ENCODE measurements at places on chromosomes 1 and 21.

GRCh38 chr1:167401260-167401873, 117.0 kb downstream of the CD247 start:
- peak; percentile 23 for DNase-seq

DNA sequence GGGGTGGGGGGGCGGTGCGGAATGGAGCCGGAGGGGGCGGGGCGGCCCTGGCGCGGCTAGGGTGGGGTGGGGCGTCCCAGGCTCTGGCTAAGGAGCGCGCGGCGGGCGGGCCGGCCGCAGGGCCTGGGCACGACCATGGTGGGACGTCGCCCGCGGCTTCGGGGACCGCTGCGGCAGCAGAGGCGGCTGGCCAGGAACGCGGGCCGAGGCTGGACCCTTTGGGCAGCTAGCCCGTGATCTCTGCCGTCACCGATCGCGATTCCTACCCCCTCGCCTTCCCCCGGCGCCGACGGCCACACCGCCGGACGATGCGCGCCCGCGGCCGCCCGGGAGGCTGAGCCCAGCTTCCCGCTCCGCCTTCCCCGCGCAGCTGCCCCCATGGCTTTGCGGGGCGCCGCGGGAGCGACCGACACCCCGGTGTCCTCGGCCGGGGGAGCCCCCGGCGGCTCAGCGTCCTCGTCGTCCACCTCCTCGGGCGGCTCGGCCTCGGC, at the start of gene MAP3K21:
Gene MAP3K21 (plus strand): TSS at position 74 of the 491 bp plus-strand sequence. CDS start 305 bp downstream, at position 379.
- DNase-seq: peak; percentile 1

- DNase-seq: no peak
Measured at GRCh38 chr1:23936481-23937176, 23.0 kb upstream of the PNRC2 start.

DNA sequence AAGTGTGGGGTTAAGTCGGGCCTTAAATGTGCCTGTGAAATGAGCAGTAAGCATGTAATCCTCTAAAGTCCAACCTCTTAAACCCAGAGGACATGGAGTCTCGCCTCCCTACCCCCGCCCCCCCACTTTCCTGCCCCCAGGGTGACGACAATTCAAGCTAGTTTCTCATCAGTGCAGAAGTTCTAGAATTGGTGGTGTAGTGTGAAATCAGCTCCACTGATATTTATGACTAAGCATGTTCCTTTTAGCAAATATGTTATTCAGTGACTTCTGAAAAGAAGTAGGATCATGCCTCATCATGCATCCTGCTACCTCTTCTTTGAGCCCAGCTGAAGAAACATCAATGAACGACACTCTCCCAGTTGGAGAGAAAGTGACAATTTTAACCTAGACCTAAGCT, 2.6 kb upstream of the ABCB10 start:
- no peak for DNase-seq

GRCh38 chr1:244046907-244047611, 4.0 kb upstream of the ZBTB18 start:
- DNase-seq: no peak

DNA sequence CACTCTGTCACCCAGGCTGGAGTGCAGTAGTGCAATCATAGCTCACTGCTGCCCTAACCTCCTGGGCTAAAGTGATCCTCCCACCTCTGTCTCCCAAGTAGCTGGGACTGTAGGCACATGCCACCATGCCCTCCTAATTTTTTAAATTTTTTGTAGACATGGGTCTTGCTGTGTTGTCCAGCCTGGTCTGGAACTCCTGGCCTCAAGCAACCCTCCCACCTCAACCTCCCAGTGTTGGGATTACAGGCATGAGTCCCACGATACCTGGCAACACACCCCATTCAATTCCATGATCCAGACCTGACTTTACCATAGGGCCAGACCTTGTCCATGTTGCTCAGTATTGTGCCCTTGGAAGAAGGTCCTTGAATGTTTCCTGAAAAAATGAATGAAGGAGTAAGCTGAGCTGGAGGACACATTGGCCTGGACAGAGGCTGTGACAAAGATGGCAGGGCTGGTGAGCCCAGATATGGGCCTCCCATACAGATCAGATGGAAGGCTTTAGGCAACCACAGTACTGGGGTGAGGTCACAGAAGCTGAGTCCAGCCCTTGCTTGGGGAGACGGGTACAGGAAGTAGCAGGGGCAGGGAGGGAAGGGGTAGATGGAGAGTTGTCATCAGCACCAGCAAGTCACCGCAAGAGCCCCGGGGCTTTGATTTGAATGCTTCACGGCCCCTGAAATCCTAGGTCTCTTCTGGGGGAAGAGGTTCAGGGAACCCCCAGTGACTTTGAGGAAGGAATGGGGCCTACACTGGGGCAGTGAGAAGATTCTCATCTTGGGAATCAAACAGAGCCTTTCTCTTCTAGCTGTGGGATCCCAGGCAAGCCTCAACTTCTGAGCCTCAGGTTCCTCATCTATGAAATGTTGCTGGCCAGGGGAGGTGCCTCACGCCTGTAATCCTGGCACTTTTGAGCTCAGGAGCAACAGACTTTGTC, 40.1 kb upstream of the DMBX1 start:
- no peak for DNase-seq

- no peak for DNase-seq
Measured at GRCh38 chr1:36160388-36160948, 4.5 kb downstream of the MAP7D1 start.

DNA sequence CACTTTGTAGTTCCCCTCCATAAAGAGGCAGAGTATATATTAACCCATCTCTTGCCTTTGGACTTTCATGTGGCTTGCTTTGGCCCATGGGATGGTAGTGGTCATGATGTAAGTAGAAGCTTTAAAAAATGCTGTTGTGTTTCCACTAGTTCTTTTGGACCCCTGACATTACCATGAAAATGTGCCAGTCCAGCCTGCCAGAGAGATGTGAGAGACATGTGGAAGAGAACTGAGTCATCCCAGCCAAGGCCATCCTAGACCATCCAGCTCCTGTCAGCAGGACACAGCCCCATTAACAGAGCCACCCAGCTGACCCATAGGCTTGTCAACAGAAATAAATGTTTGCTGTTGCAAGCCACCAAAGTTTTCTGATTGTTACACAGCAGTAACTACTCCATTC, 3.9 kb upstream of the CD101 start:
- DNase-seq: no peak

GRCh38 chr1:163361123-163361934, 39.6 kb downstream of the NUF2 start:
- DNase-seq: no peak

GRCh38 chr1:246798606-246799496, 74.6 kb downstream of the SCCPDH start:
- DNase-seq: no peak

DNA sequence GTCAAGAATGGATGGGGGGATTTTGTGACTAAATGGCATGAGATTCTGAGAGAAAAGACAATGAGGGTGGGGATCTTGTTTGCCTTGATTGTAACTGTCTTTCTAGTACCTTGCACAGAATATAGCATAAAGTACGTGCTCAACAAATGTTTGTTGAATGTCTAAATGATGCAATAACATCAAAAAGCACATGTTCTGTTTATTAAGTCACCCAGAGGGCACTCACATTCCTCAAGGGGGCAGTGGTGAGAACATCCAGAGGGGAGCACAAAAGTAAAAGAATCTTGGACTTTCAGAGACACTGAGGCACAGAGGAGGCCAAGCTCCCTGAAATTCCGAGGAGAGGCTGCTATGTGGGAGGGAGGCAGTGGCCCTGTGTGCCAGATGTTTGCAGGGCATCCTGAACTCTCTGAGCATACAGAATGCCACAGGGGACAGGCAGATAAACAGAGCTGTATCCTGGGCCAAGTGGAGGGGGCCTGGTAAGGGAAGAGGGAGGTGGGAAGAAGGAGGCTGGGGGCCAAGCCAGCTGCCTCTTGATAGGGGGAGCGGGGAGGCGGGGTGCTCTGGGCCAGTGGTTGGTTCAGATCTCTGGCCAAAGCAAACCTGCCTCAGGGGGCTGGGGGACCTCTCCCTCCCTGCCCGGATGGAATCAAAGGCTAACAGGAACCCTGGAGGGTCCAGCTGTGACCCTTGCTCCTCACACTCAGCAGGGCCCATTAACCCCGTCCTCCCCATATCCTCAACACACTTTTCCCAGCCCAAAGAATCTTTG, 6.5 kb upstream of the ATP1A2 start:
- DNase-seq: no peak

DNA sequence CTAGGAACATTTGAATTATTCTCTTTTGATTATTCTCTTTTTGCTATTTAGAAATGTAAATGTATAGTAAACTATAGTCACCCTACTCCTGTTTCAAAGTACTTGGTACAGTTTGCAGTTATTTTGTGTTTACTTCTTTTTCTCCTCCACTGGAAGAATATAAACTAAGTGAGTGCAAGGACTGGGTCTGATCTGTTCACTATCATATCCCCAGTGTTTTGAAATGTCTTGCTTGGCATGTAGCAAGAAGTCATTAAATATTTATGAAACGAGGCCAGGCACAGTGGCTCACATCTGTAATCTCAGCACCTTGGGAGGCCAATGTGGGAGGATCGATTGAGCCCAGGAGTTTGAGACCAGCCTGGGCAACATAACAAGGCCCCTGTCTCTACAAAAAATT, 35.8 kb upstream of the PODN start:
- DNase-seq: no peak

GRCh38 chr1:213082420-213083111, 31.5 kb downstream of the RPS6KC1 start:
- no peak for DNase-seq

- DNase-seq: peak; percentile 70
Measured at GRCh38 chr1:16960560-16961296, 19.7 kb downstream of the MFAP2 start.

GRCh38 chr1:56920591-56921001, 45.2 kb downstream of the C8B start:
- DNase-seq: no peak

DNA sequence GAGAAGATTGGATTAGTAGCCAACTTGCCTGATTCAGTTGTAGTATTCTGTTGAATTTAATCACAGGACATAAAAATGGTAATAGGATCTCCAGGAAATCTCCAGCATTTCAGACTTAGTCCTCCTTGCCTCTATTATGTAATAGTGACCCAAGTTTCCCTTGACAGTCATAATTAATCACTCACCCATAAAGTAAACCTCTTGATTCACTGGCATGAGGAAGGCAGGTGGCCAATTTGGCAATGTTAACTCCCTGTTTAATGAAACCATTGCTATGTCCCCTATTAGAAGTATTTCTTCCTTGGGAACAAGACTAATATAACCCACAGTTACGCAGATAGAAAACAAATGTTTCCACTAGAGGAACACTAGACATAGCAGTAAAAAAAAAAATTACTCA, 604.8 kb upstream of the CXADR start:
- no peak for DNase-seq

- no peak for DNase-seq
Measured at GRCh38 chr1:7425229-7425628, 345.9 kb upstream of the VAMP3 start.

DNA sequence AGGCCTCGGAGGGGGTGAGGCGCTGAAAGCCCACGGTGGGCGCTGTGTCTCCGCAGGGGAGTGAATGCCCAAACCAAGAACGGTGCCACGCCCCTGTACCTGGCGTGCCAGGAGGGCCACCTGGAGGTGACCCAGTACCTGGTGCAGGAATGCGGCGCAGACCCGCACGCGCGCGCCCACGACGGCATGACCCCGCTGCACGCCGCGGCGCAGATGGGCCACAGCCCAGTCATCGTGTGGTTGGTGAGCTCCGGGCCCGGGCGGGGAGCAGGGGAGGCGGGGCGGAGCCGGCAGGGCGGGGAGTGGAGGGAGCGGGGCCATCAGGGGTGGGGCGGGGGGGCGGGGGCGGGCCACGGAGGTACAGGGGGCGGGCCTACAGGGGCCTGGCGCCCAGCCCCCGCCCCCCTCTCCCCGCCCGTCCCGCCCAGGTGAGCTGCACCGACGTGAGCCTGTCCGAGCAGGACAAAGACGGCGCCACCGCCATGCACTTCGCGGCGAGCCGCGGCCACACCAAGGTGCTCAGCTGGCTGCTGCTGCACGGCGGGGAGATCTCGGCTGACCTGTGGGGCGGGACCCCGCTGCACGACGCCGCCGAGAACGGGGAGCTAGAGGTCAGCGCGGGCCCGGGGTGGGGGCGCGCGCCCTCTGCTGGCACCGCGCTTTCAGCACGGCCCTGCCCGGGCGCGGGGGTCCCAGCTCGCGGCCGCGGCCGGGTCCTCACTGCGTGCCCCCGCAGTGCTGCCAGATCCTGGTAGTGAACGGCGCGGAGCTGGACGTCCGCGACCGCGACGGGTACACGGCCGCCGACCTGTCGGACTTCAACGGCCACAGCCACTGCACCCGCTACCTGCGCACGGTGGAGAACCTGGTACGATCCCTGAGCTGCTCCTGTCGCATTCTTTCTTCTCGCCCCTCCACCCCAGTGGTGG, 15.9 kb downstream of the ESPN start:
- peak; percentile 64 for DNase-seq

DNA sequence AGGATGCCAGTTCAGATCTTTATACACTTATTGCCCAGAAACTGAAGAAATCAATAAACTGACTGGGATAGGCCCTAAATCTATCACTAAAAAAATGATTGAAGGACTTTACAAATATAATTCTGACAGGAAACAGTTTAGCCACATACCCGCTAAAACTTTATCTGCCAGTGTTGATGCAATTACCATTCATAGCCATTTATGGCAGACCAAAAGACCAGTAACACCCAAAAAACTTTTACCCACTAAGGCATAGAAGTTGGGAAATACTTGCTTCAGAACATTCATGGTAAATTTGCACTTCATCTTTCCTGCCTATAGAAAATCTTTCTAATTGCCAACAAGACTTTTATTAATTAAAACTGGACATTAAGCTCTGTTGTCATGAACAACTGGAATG, 15.0 kb upstream of the GPR25 start:
- DNase-seq: no peak

- DNase-seq: no peak
Measured at GRCh38 chr1:41802532-41803501, 115.9 kb downstream of the HIVEP3 start.

GRCh38 chr1:189821833-189822232, 655.8 kb downstream of the BRINP3 start:
- no peak for DNase-seq

GRCh38 chr21:43942621-43943020, 69.5 kb upstream of the TRAPPC10 start:
- DNase-seq: no peak

DNA sequence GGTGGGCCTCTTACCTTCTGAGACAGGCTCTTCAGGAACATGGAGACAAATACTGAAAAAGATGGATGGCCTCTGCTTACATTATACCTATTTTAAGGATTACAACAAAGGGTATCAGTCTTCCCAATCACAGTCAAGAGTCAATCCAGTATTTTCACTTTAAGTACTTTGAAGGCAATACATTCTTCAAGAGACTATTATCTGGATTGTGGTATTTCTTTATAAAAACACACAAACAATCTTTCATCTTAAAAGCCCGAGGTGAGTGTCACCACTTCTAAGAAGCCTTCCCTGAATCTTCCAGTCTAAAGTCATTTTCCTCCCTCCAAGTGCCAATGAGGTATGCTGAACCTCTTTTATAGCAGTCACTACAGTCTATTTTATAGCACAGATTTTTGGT, 45.3 kb downstream of the WASF2 start:
- no peak for DNase-seq

- DNase-seq: no peak
Measured at GRCh38 chr1:60936163-60936562, 146.2 kb upstream of the NFIA start.

- DNase-seq: no peak
Measured at GRCh38 chr1:110548381-110548780, 29.4 kb upstream of the KCNA10 start.

GRCh38 chr1:66217021-66217420, 316.9 kb upstream of the SGIP1 start:
- DNase-seq: no peak

Measured in activated T-helper 1 cell treated with Interleukin-2 at 50 U/mL for 16 hours (primary cell).